ENCODE measurements at places on chromosomes 2 and 18.

DNA sequence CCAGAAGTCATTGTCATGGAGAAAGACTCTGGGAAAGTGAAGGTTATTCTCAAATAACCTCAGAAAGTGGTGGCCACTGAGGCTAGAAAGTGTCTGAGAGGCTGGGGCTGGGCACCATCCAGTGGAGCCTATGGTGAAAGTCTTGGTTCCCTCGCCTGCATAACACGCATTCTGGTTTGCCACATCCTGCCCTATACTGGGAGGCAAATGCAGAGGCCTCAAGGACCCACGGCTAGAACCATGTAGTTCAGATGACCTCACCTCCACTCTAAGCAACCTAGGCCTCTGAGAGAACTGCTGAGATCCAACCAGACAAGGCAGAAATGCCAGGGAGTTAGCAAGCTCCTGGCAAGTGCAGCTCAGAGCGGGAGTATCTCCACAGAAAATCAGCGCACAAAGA, 5.1 kb downstream of the ITGB6 start:
- no peak for DNase-seq

GRCh38 chr2:194822657-194823056, 834.4 kb upstream of the SLC39A10 start:
- DNase-seq, result no peak

DNA sequence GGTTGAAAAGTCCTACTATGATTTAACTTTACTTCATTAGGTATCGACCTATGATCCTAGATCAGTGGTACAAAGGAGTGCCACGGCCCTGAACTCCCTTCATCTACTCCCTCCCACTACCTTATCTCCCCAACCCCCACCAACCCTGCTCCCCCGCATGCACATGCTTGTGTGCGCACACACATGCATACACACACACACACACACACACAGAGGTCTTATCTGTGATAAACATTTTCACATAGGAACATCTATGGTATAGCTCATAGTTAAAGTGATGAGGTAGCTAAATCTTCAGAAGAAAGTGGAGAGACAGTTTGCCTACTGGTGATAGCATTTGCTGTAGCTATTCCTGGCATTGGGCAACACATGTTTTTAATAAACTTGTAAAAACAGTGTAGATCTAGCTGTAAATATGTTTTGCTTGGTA, 471.3 kb downstream of the ZEB2 start:
- no peak for DNase-seq

DNA sequence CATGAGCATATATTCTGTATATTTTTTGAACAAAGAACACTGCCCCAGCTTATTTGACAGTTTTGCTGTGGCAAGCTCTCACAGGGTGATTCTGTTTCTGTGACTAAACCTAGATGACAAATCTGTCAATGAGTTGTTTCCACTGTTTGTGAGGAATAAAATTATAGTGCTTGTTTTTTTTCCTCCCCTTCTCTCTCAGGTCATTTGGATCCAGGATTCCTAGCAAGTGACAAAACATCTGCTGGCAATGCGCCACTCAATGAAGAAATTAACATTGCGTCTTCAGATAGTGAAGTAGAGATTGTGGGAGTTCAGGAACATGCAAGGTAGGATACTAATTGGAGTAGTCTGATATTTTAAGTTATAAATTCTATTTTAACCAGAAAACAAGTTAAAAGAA, 149.3 kb downstream of the HAUS1 start:
- DNase-seq, result no peak

DNA sequence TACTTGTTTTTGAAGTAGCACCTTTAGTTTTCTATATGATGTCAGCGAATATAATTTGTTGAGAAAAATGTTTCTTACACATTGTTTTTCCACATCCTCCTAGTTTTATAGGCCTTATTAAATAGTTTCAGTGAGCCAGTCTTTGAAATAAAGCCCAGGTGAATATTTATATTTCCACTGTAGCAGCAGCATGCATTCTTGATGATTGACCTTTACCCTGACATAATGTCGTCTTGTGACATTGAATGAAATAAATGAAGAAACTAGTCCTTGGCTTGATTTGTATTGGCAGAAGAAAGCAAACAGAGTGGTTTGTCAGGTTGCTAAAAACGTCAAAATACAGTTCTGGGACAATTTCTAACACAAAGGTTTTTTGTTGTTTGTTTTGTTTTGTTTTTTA, 84.4 kb downstream of the EHBP1 start:
- DNase-seq, result no peak

- no peak for DNase-seq
These were observed 298.1 kb downstream of the GALR1 start for GRCh38 chr18:77547757-77548156.

DNA sequence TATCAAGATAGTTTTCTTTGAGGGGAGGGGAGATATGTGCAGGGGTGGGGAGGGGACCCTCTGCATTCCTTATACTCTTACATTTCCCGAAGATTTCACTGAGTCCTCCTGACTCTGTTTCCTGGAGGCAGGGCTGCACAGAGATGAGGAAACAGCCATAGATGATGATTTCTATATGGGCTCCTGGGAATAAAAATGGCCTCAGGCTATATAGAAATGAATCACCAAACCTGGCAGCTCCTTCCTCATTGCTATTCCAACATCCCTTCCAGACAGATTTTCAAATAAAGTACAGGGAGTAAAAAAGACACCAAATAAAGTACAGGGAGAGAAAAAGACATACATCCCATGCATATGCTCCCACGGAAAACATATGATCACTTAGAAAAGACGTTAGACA, 474.8 kb upstream of the RAB6C start:
- DNase-seq, result no peak

DNA sequence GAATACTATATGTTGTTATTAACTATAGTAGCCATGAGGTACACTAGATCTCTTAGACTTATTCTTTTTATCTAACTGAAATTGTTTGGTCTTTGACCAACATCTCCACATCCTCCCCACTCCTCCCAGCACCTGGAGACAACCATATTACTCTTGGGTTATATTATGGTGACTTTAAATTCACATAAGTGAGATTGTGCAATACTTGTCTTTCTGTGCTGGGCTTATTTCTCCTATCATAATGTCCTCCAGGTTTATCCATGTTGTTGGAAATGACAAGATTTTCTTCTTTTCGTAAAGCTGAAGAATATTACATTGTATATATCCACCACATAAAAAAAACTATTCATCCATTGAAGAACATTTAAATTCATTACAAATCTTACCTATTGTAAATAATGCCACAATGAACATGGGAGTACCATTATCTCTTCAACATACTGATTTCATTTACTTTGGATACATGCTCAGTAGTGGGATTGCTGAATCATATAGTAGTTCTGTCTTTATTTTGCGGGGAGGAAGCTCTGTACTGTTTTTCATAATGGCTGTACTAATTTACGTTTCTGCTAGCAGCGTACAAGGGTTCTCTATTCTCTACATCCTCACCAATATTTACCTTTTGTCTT, 159.2 kb upstream of the SCN7A start:
- DNase-seq, result no peak

- peak; percentile 7 for DNase-seq
These were observed 82.7 kb downstream of the ORC4 start for GRCh38 chr2:147937744-147938349.

- DNase-seq, result no peak
These were observed 102.9 kb upstream of the CCDC195 start for GRCh38 chr2:224819075-224819474.

DNA sequence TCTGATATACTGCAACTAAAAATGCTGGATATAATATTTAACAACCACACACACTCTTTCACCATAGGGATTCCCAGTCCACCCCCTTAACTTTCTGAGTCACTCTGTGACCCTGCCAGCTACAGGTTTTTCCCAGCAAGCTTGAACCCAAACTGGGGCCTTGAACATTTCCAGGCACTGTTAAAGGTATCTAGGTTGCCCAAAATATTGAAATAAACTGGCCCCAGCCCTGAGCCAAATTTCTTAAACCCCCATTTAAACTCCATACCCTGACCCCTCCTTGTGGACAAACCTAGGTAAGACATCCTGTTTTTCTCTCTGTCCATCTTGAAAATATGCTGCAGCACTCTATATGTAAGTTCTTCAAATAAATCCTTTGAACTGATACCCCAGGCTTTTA, 19.7 kb upstream of the DCTN1 start:
- no peak for DNase-seq

DNA sequence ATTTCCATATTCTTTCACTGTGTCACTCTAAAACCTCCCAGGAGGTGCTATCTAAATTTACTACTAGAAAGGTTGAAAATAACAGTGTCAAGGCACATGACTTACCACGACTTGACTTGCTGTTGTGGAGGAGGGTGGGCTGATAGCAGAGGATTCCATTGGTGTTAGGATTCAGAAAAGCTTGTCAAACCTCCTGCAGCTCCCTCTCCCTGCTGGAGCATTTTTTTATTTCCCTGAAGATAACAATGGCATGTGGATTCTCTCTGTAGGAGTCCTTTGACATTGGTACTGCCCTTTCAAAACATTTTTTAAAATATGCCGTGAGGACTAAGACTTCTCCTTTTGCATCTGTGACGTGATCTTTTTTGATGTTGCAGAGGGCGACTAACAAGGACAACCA, 696.9 kb upstream of the GYPC start:
- no peak for DNase-seq

DNA sequence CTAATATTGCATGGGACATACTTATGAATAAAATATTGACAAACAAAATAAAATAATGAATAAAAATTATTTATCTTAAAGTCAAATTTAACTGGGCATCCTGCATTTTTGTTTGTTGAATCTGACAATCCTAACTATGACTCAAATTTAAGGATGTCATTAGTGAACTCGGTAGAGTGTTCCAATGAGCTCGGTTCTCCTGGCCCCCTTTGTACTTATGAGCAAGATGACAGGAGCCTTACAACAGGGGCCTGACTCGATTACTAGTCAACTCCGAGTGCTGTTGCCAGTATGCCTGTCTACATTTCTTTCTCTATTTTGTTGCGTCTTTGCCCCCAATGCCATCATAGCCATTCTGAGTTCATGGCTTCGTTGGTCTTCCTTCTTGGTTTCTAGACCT, 40.3 kb downstream of the HRH4 start:
- DNase-seq, result no peak

- DNase-seq, result no peak
These were observed 77.8 kb upstream of the STPG4 start for GRCh38 chr2:47232738-47233415.

GRCh38 chr2:175036582-175037018, 31.4 kb upstream of the CHN1 start:
- DNase-seq, result peak; percentile 11

DNA sequence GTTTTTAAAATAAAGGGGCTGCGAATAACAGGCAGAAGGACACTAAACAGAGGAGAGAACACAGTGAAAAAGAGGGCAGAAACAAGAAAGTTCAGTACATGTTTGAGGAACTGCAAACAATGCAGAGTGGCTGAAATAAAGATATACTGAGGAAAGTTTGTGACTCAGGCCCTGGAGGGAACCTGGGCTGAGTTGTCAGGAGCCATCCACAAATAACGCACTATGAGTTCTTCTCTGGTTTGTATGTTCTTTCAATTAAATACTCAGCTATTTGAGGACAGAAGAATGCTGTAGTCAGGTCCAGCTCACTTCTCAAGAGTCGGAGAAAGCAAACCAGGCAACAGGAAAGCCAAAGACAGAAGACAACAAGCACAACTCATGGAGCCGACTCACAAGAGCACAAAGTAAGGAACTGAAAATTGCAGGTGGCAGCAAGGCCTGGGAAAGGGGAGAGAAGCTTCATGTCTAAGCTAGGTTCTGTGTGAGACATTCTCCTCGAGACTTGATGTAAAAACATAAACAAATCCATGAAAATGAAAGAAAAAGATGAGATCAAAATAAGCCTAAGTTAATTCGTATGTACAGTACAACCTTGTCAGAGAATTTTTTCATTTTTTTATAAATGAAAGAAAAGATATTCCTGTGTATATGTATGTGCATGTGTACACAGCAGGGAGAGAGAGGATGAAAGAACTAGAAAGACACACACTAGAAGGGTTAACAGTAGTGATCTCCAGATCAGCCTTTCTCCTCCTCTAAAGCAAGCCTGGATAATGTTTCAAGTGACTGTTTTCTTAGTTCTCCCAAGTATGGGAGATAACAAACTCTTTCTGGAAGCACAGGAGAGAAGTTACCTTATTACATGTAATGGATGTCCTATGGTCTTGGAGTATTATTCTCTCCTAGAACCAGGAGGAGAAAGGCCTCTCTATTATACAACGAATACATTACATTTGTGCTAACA, 41.5 kb downstream of the CHN1 start:
- no peak for DNase-seq

GRCh38 chr18:3305354-3305762, 43.4 kb downstream of the MYL12B start:
- no peak for DNase-seq

- DNase-seq, result no peak
These were observed 77.2 kb upstream of the TXNDC2 start for GRCh38 chr18:9808295-9809241.

GRCh38 chr2:133146893-133147292, 421.4 kb downstream of the NCKAP5 start:
- DNase-seq, result no peak

DNA sequence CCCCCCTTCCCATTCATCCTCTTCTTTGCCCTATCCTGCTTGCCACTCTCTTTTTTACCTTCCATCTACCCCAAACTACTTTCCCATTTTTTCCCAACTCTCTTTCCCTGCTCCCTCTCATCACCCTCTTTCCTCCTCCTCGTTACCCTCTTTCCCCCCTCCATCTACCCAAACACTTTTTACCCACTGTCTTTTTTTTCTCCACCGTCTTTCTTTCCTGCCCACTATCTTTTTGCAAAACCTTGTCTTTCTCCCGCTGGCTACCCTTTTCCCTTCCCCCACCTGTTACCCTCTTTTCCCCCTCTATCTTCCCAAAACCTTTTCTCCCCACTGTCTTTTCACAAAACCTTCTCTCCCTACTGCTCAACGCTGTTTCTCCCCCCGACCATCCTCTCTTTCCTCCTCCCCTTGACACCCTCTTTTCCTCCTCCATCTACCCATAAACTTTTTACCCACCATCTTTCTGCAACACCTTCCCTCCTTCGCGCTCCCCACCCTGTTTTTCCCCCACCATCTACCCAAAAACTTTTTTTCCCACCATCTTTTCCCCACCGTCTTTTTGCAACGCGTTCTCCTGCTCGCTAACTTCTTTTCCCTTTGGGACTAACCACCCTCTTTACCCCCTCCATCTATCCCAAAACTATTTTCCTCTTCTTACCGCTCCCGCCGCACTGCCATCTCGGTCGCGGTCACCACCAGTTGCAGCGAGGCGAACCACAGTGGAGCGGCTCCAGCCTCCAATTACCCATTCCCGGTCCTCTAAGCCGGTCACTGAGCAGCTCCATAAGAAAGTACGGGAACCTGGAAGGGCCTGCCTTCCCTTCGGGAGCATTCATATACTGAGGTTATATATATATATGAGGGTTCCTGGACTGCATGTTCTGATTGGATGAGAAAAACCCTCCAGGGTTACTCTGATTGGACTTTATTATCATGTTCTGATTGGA, 15.0 kb downstream of the CCDC74A start:
- DNase-seq, result no peak
